Lower leg skin (tissue), 4 donors: ENCODE measurements at places on chromosomes 5 and 9. TPM values are rescaled to one million over a fixed set of nuclear protein-coding genes. Genes with fewer than 3 reads are reported as not detected.

The C7 gene
- 9.5 TPM for total RNA-seq

The SLC6A18 gene
- total RNA-seq = not detected

The SNAPC3 gene
- total RNA-seq = 18.4 TPM

DNA sequence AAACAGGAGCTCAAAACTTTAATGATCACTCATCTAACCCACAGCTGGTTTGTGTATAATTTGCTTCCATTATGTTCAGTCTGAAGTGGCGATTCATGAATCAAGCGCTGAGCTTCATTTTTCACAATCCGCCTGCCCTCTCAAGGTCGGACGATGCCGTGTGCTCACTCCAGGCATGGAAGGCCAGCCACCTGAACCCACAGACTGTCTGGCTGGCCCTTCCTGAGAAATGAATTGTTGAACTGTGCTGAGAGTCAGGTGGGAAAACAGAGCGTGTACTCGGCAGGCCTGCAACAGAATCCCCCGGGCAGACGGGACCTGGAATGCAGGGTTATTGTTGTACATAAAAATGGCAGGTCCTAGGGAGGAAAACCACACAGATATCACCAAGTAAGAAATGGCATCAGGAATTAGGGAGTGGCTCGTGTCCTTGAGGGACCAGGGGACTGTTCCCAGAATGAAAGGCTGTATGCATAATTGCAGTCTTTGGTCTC is 375.7 kb downstream of the IRX2 start:
- DNase-seq = no peak

- no peak for DNase-seq
Observed at GRCh38 chr5:116764941-116765340, 190.3 kb upstream of the SEMA6A start.

- DNase-seq = no peak
Observed at GRCh38 chr5:8157320-8157822, 288.4 kb downstream of the MTRR start.

DNA sequence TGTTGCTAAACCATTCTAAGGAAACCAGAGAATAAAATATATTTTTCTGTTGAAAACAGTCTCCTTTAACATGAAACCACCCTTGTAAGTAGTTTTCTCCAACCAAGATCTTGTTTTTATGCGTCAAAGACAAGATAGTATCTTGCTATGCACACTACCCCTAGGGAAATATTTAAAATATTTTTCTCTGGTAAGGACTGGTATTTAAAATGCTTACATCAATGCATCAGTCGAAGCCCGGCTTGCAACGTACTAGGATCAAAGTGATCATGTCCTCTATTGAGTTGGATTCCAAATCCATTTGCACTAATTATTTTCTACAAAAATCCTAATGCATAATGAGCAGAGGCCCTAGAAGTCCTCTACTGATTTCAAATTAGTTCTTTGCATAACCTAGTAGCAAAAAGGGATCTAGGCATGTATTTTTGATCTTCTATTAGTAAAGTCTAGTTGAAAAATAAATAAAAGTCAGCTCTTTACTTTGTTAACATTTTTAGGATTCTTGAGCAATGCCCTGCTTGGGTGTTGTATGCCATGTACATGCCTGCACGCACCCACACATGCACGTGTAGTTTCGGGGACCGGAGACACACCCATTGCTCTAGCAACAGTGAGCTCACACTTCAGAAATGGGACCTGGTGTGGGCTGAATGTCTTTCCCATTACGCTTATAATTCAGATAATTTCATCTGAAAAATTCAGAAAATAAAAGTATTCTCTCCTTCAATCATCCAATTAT is 165.0 kb upstream of the GPR151 start:
- no peak for DNase-seq

DNA sequence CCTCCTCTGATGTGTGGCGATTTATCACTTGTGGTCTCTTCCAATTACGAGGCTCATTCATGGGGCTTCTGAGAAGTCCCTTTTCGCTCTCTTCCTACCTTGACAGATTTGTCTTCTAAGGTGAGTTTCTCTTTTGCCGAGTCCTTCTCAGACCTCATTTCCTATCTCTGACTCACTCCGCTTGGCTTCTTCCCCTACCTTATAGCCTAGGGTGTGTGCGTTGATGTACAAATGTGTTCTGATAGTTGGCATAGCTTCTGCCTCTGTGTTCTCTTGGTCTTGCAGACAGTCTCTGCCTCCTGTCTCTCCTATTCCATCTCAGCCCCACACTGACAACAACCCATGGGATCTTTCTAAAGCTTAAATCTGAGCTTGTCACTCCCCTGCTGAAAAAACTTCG is 56.9 kb upstream of the SHB start:
- peak; percentile 13 for DNase-seq
